ENCODE measurements at places on chromosomes 7 and 10.

GRCh38 chr7:27885652-27886051 is 145.7 kb downstream of the TAX1BP1 start:
- DNase-seq = no peak

DNA sequence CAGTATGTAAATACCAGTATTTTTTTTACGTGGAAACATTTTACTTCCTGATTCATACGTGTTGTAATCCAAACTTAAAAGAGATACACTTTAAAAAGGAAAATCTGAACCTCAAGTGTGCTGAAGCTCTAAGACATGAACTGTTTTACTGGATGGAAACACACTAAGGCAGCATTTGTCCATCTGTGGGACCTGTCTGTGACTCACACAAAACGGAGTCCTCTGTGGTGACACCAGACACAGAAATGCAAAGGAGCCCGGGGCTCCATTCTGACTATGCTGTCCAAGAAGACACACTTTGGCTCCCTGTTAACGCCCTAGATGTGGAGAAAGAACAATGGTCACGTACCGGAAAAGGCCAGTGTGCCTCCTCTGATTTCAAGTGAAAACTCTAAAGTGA is 23.9 kb downstream of the RNF133 start:
- DNase-seq = no peak

- peak; percentile 25 for DNase-seq
These were observed 428.3 kb upstream of the NPVF start for GRCh38 chr7:25656581-25657026.

DNA sequence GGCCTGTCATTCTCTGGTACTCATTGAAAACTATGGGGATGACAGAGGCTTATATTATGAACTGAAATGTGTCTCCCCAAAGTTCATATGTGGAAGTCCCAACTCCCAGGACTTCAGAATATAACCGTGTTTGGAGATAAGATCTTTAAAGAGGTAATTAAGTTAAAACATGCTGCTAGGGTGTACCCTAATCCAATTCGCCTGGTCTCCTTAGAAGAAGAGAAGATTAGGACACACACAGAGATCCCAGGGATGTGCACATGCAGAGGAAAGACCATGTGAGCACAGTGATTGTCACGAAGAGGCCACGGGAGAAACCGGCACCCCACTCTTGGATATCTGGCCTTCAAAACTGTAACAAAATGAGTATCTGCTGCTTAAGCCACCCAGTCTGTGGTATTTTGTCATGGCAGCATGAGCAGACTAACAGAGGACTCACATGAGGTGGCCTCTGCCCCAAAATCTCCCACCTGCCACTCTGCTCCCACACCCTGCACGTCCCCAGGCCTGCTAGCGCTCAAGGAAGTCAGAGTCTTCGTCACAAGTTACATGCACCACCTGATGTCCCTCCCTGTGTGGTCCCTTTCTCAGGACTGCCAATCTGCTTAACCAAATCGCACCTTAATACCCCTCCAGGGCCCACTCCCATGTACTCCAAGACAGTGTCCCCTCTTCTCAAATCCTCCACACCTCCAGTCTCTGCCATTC is 26.8 kb downstream of the PLAC9 start:
- no peak for DNase-seq

GRCh38 chr10:87093632-87094372 is 841 bp downstream of the GLUD1 start:
- DNase-seq = peak; percentile 1

GRCh38 chr10:105183536-105183935 is 542.4 kb downstream of the SORCS3 start:
- no peak for DNase-seq

GRCh38 chr10:104505521-104506042 is 135.5 kb upstream of the SORCS3 start:
- DNase-seq = no peak

Measured in NCI-H1436 (cell line).